GM20000 (cell line): ENCODE measurements at places on chromosomes 2 and 18.

DNA sequence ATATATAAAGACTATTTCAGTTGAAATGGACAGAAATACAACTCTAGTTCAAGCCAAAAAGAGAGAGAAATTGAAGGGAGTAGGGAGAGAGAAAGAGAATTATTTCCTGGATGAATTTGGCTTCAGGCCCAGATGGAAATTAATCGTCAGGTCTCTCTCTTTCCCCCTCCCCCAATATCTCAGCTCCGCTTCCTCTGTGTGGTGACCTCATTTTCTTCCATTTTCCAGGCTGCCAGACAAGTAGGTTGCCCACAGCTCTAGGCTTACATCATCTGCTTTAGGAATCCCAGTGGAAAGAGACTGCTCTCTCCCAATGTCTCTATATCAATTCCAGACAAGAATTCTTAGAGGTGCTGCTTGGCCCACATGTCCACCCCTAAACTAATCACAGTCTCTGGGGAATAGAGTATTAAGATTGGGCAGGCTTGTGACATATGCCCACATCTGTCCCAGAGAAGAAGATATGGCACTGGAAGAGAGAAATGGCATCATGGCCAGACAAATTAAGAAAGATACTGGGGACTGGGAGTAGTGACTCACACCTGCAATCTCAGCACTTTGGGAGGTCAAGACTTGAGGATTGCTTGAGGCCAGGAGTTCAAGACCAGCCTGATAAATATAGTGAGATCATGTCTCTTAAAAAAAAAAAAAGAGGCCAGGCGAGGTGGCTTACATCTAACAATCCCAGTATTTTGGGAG lies 37.2 kb upstream of the CFAP36 start:
- no peak for DNase-seq

- DNase-seq, result no peak
These were observed 211.4 kb upstream of the SMIM21 start for GRCh38 chr18:75638776-75639471.

GRCh38 chr2:25426326-25426725 lies 84.6 kb upstream of the DNMT3A start:
- no peak for DNase-seq

GRCh38 chr2:39741871-39742270 lies 37.2 kb downstream of the THUMPD2 start:
- DNase-seq, result no peak

GRCh38 chr2:121420486-121420885 lies 110.2 kb upstream of the RNU4ATAC start:
- DNase-seq, result no peak

GRCh38 chr2:33706410-33706809 lies 107.3 kb upstream of the FAM98A start:
- no peak for DNase-seq

- no peak for DNase-seq
These were observed 5.2 kb upstream of the MAP3K2 start for GRCh38 chr2:127392828-127393578.

DNA sequence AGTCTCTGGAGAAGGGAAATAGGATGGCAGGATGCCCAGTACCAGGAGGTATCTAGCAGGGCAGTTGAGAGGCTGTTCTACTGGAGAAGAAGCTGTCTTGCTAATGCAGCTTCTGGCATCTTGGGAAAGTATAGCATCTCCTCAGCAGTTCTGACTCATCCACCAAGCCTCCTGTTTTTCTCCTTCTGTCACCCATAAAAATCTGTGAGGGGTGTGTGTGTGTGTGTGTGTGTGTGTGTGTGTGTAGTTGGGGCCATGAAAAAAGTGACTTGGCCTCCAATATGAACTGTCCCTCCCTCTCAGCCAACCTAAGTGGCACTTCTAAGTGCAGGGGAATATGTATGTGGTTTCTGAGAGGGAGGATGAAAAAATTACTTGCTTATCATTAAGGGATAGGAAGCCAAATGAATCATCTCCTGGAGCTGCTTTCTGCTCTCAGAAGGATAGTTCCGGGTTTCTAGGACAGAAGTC lies 83.9 kb downstream of the CBLN2 start:
- DNase-seq, result no peak

DNA sequence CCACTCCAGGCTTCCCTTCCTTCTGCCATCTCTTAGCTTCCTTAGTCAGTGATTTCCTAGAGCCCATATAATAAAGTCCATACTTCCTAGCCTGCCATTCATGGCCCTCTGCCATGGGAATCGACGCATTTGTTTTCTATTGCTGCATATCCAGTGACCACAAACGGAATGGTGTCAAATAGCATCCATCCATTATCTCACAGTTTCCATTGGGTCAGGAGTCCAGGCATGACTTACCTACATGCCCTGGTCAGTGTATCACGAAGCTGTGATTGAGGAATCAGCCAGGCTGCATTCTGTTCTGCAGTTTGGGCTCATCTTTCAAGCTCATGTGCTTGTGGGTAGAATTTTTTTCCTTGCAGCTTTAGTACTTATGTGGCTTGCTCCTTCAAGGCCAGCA lies 209.7 kb upstream of the EPAS1 start:
- no peak for DNase-seq

DNA sequence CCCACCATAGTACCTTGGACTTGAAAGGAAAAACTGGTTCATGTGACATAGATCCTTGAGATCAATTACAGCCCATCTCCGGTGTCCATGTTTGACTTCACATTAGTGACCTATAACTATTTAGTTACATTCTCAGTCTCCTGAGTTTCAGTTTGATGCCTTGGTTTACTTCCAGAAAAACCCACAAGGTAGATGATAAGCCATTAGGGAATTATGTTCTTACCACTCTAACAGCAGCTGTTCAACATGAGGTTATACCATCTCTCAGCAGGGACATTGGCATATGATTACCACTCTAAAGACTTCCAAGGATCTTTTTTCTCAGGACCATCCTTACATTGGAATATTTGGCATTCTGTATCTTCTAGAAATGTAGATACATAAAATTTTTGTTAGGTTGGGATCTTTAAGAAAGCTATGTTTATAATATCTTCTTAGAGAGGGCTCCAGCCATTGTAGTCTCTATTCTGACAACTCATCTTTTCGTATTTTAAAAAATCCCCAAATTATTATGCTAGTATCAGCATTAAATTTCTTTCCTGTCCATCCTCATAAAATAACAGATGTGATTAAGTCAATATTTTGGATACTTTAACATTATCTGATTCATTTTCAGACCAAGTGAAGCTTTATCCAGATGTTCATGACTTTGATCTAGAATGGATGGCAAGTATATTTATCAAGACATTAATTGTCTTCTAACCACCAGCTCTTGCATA lies 258.9 kb downstream of the RDH14 start:
- DNase-seq, result no peak

GRCh38 chr2:202035089-202035940 lies 1.7 kb downstream of the FZD7 start:
- no peak for DNase-seq

DNA sequence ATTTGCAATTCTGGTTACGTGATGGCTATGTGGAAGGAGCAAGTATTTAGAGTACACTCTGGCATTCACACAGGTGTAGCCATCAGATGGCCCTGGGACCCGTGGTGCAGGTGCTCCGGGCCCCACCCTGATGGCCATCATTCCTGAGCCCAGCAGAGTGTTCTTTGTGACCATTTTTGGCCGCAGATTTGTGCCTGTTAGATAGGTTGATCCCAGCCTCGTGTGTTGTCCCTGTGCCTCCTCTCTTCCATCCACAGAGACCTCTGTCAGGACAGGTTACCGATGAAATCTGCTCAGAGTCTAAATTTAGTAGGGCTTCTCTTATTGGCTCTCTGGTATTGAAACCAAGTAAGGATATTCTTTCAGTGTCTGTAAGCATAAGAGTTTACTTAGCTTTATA lies 33.9 kb downstream of the MAPRE2 start:
- DNase-seq, result no peak

DNA sequence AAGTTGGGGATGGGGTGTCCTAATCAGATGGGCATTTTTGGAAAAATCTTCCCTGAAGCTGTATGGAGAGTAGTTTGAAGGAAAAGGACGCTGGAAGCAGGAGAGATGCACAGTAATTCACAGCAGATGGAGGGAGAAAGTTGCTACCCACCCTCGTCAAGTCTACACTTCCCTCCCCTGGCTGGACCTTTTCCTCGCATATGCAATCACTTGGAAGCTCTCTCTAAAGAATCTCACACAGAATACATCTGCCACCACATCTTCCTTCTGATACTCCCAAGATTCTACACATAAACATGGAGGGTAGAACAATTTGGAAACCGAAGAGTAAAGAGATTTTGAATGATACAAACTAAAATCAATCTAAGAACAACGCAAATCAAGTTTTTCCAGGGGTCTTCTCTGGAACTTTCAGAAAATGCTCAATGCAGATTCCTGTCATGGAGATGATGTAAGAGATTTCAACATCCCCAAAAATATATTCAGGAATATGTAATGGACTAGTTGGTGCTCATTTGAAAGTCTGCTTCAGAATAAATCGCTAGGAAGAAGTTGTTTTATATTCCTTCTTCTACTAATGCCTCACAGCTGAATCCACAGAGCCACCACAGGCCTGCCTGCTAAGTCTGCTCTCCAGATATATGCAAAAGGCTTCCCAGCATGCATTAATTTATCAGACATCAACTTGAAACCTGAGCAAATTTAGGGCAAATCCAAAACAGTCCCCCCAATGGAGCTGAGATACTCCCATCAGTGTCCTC lies 291.5 kb downstream of the LRATD1 start:
- no peak for DNase-seq

- peak; percentile 32 for DNase-seq
These were observed 133.5 kb downstream of the SPTBN1 start for GRCh38 chr2:54589340-54590215.

GRCh38 chr18:5538544-5538943 lies 5.3 kb downstream of the EPB41L3 start:
- no peak for DNase-seq

DNA sequence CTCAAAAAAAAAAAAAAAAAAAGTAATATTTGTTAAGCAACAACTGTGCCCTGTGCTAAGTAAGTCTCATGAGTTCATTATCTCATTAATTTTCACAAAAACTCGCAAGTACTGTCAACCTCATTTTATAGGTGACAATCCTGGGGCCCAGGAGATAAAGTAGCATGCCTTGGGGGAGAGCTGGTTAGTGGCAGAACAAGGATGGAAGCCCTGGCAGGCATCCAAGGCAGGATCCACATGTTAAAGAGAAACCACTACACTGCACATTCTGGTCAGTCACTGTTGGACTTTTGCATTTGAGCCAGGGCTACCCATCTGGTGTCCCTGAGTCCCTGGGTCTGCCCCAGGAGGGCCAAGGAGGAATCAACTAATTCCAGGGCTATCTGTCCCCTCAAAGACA lies 54.6 kb downstream of the ZFP36L2 start:
- no peak for DNase-seq

DNA sequence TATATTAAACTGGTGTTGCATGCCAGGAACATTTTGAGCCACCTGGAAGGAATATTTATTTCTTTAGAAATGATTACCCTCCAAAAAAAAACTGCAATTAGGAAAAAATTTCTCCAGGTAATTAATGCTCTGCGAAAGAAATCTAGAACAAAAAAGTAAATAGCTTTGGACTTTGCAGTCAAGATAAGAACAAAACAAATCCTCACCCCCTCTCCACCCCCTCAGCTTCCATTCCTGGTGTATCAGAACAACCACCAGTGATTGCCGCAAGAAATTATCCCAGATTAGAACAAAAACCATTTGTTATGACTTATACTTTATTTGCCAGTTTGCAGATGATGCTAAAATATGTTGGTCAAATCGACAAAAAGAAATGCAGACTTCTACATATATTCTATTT lies 17.0 kb upstream of the TCF7L1 start:
- no peak for DNase-seq

- peak; percentile 52 for DNase-seq
These were observed at the start of gene SH3BP4 for GRCh38 chr2:234951664-234952269. SH3BP4 (plus strand) TSS chr2:234952017; CDS start chr2:235035003, 82,986 bp downstream.

GRCh38 chr2:159902722-159903121 lies 104.7 kb upstream of the CD302 start:
- DNase-seq, result no peak

GRCh38 chr2:16202266-16203020 lies 262.1 kb downstream of the MYCN start:
- DNase-seq, result no peak

DNA sequence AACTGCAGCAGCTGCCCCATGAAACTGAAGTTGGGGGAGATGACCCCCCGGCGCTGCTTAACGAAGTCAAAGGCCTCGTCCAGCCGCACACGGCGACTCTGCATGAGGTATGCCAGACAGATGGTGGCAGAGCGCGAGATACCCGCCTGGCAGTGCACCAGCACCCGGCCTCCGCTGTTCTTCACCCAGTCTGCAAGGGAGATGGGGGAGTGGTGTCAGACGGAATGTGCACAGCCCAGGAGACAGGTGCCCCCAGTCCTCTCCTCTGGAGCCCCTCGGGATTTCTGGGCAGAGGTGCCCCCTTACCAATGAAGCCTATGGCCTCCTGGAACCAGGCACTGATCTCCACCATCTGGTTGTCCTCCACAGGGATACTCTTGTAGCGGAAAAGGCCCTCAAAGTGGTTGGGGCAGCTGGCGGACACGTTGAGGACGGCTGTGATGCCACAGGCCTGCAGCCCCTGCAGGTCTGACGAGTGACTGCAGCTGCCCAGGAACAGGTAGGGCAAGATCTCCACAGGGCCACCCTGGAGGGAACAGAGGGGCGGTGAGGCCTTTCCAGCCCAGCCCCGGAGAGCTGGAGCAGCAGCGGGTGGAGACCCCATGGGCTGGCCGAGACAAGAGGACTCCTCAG lies 1.3 kb downstream of the DUSP2 start:
- peak; percentile 61 for DNase-seq

GRCh38 chr18:35110059-35110458 lies 68.8 kb downstream of the MAPRE2 start:
- DNase-seq, result no peak

GRCh38 chr2:66702301-66702700 lies 267.4 kb downstream of the MEIS1 start:
- DNase-seq, result no peak

DNA sequence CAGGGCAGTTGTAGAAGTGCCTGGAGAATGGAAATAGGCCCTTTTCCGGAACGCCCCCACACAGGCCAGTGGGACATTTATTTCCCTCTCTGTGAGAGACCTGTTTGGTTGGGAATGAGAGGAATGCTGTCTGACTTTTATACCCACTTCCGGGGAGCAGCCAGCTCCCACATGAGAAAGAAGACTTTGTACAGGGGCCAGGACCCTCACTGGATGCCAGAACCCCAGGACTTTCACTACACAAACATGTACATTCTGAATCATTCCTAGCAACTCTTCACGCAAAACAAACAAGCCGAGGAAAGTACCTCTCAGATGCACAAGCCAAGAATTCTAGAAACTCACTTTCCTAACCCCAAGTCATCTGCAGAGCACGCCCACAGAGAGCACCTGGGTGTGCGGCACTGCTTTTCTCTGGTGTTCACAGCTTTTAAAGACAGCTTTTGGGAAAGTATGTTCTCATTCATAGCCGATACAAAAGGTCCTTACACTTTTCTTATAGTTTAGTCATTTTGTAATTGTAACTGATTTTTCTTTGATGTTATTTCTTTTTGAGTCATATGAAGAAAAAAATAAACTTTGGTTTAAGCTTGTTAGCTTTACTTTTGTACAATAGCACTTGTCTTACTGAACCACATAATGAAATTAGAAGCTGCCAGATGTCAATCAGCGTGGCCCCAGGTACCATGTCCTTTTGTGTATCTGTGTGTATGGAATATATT lies 856.1 kb upstream of the ID2 start:
- DNase-seq, result peak; percentile 67

- DNase-seq, result no peak
These were observed 281.4 kb downstream of the PAX3 start for GRCh38 chr2:222017252-222017850.

- DNase-seq, result no peak
These were observed 33.5 kb downstream of the CUL3 start for GRCh38 chr2:224551693-224552092.
